Naive thymus-derived CD8-positive, alpha-beta T cell (primary cell): ENCODE measurements at places on chromosomes 12 and 14. TPM values are rescaled to one million over a fixed set of nuclear protein-coding genes. Genes with fewer than 3 reads are reported as not detected.

MGP gene
- total RNA-seq = 3.7 TPM

GPRC5A gene
- not detected for total RNA-seq

PNP gene
- total RNA-seq = 64.6 TPM

STAC3 gene
- total RNA-seq = 2.5 TPM

AQP5 gene
- not detected for total RNA-seq

PSMB11 gene
- 0.36 TPM for total RNA-seq

TRPV4 gene
- total RNA-seq = not detected

DUSP6 gene
- total RNA-seq = 1.4 TPM

CMTM5 gene
- total RNA-seq = not detected

ZBTB1 gene
- 88.9 TPM for total RNA-seq

METTL1 gene
- 17.6 TPM for total RNA-seq

KRT73 gene
- total RNA-seq = 10.0 TPM

APOF gene
- total RNA-seq = not detected

CEBPE gene
- 1.8 TPM for total RNA-seq

SGPP1 gene
- 16.4 TPM for total RNA-seq

AGAP2 gene
- 58.8 TPM for total RNA-seq

RASSF8 gene
- total RNA-seq = not detected

GLT1D1 gene
- not detected for total RNA-seq

ZDHHC17 gene
- 62.0 TPM for total RNA-seq

OR4K1 gene
- total RNA-seq = not detected

TAS2R10 gene
- total RNA-seq = 1.3 TPM
